Gastroesophageal sphincter (tissue), 4 donors: ENCODE measurements at places on chromosomes 12 and 14.

GRCh38 chr12:127685931-127686330 lies 581.0 kb upstream of the TMEM132C start:
- no peak for ATAC-seq

DNA sequence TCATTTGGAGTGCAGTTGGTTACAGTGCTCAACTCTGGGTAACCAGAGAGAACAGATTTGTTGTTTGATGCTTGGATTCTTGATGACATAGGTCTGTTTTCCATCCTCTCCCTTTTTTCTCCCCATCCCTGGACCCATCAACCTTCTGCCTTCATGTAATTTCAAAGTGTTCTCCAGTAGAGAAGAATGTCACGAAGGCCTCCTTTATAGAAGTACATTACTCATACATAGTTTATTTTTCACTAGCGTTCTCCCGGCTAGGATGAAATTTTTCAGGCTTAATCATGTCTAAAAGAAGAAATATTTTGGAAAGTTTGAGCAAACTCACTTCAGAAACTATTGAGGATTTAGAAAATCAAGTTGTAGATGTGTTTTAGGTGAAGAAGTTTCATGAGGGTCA lies 20.9 kb upstream of the APPL2 start:
- peak; percentile 46 for ATAC-seq

DNA sequence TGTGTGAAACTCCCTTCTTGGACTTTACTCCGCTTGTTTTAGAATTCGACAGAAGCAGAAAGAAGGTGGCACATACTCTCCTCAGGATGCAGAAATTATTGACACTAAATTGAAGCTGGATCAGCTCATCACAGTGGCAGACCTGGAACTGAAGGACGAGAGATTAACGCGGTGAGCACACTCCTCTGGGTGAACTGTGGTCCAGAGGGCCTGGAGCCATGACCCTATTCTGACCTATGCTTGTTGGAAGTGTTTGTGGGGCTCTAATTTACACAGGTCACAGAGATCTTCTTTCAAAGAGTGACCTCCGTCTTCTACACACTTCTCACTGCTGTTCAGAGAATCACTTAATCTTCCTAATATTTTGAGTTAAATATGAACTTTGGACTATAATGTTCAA lies 72.5 kb upstream of the MYF6 start:
- ATAC-seq = no peak

GRCh38 chr14:38121320-38122020 lies 86.2 kb upstream of the SSTR1 start:
- ATAC-seq = no peak

DNA sequence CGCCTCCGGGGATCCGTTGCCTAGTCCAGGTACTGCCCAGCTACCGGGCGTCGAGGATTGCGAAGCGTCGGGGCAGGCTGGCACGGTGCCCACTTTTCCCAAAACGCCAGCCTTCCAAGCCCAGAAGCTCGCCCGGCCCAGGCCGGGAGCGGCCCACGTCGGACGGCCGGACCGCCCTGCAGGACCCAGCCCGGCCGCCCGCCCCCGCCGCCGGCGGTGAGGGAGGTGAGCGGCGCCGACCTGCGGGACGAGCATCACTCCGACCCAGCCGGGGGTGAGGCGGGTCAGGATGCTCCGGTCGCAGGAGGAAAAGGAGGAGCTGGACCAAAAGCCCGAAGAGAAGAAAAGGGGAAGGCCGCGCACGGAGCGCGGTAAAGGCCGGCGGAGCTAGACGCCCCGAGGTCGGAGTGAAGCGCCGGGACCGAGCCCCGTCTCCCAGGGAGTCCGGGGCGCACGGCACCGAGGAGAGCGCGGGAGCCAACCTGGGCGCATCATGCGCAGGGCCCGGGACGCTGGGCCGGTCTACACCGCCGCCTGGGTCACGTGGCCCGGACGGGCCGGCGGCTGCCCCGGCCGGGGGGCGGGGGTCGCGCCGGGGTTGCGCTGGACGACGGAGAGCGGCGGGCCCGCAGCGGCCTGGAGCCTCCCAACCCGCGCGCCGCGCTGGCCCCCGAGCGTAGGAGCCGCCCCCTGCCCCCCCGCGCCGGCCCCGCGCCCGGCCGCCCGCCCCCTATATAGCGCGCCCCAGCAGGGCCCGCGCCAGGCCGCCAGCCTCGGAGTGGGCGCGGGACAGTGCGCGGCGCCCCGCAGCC lies at the start of gene AQP5:
Gene AQP5 (plus strand): TSS at position 762 of the 812 bp plus-strand sequence. CDS start 146 bp downstream, outside the sequence.
- ATAC-seq = peak; percentile 22

GRCh38 chr12:116466536-116466935 lies 92.6 kb upstream of the MAP1LC3B2 start:
- ATAC-seq = no peak

DNA sequence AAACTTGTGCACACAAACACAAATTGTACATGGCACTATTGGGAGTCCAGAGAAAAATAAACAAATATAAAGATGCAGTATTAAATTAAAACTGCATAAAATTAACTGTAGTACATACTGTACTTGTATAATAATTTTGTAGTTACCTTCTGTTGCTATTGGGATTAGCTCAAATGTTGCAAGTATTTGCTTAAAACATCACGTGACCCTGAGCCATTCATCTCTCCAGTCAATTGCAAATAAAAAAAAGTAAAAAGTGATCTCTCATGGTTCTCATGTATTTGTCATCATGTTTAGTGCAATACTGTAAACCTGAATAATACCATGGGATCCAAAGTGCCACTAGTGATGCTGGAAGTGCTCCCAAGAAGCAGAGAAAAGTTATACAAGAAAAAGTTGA lies 88.1 kb upstream of the NAV3 start:
- ATAC-seq = no peak

DNA sequence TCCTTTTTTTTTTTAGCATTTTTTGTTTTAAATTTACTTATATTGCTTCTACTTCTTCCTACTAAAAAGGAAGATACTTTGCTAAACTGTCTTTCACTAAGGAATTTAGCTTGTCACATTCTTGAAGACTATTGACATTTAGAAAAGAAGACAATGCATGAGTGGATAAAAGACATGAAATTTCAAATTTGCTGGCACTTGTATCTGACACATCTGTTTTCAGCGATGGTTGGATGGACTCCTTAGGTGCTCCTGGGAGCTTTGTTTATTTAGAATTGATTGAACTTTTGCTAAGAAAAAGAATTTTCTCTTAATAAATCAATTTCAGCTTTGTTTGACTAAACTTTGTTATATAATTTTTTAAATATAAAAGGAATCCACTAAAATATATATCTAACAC lies 3.3 kb upstream of the KERA start:
- ATAC-seq = no peak

DNA sequence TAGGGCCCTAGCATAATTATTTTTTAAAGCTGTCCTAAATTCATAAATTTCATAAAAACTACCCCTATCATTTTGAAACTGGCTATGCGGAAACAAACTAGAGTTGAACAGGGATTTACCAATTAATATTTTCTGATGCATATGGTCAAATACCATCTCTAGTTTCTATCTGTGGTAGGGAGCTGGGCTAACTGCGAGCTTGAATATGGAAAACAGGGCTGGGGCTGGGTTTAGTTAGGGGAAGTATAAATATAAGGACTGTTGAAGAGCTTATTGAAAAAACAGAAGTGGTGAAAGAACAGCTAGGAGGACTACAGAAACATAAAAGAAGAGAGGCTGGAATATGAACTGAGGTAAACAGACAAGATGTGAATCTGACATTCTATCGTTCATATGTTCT lies 91.8 kb downstream of the SLC38A1 start:
- ATAC-seq = no peak

GRCh38 chr12:27578689-27579372 lies 54.8 kb downstream of the PPFIBP1 start:
- ATAC-seq = peak; percentile 46

- ATAC-seq = peak; percentile 76
Observed at GRCh38 chr12:119229837-119230236, 51.1 kb downstream of the HSPB8 start.

DNA sequence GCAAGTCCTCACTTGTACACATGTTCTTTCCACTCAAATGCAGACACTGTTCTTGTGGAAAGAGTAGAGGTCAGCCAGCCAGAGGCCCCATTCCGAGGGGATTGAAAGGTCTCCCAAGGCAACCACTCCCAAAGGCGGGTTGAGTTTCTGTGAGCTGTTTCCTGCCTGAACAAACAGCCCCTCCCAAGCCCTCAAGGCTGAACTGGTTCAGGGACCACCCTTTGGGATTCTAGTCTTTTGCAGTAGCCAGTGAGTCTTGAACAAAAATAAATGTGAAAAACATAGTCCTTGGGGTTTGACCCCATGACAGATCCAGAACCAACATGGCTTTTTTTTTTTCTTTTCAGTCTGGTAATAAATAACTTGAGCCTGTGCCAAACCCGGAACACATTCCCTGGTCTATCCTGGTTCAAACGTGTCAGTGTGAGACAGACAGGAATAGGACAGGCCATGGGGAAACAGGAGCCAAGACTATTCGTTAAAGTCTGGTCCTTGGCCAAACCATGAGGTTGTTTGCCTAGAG lies 17.6 kb upstream of the STK38L start:
- ATAC-seq = no peak

- no peak for ATAC-seq
Observed at GRCh38 chr12:120690083-120690450, 3.1 kb downstream of the MLEC start.

DNA sequence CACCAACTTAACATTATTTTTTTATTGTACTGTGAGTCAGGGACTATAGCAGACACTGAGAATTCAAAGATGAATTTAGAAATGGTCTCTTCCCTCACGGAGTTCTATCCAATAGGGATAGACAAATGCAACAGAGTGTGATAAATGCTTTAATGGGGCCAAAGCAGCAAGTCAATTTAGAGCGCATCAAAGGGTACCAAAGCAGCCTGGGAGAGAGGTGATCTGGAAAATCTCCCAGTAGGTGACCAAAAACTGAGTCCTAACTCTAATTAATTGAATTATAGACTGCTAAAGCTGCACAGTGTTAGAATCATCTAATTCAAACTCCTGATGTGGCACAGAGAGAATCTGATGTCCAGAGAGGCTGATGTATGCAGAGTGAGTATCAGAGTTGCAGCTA lies 2.6 kb downstream of the LIN7A start:
- ATAC-seq = no peak

DNA sequence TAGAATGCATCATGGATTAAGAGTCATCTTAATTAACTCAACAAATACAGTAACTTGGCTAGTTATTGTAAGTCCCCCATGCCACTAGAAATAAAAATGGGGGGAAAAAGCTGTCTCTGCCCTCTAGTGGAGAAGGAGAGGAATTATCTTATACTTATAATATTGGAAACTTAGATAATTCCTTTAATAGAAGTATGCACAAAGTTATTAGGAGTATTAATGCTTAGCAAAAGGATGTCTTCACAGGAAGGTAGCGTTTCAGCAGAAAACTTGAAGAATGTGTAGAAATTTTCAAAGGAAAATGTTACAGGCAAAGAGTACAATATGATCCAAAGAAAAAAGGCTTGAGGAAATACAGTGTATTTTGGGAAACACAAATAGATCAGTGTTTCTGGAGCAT lies 19.8 kb downstream of the OR5AU1 start:
- no peak for ATAC-seq

- ATAC-seq = no peak
Observed at GRCh38 chr14:73722581-73722980, 8.4 kb upstream of the PNMA1 start.

DNA sequence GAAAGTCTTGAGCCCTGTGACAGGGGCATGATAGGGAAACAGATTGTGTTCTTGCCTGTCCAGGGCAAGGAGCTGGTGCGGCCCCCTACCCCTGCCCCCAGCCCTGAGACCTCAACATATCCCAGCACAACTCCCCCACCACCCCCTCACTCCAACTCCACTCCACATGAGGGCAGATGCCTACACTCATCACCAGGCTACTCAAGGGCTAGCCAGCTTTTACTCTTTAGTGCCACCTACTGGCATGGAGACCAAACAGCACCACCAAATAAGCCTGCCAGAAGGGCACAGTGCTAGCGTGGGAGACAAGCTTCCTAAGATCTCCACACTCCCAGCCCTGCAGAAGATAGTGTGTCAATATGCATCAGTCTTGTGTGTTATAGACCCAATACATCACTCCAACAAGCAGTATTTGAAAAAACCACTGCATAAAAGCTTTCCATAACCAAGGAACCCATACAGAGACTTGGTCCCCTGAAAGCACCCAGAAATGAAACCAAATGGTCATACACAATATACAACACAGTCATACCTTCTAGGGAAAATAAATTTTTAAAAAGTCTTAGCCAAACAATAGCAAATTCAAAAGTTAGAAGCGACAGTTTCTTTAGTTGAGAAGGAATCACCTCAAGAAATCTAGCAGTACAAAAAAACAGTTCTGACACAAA lies 154.4 kb downstream of the KCNK10 start:
- peak; percentile 53 for ATAC-seq

- ATAC-seq = no peak
Observed at GRCh38 chr12:166425-167075, 47.4 kb downstream of the SLC6A12 start.

DNA sequence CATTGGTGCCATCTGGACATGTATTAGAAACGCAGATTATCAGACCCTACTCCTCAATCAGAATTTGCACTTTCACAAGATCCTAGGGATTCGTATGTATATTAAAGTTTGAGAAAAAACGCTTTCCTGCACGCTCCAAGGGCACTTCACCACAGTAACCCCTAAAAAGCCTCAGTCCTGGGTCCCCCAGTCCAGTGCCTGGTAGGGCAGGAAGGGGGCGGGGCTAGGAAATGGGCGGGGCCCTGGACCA lies 369 bp downstream of the DEPDC4 start:
- peak; percentile 86 for ATAC-seq

DNA sequence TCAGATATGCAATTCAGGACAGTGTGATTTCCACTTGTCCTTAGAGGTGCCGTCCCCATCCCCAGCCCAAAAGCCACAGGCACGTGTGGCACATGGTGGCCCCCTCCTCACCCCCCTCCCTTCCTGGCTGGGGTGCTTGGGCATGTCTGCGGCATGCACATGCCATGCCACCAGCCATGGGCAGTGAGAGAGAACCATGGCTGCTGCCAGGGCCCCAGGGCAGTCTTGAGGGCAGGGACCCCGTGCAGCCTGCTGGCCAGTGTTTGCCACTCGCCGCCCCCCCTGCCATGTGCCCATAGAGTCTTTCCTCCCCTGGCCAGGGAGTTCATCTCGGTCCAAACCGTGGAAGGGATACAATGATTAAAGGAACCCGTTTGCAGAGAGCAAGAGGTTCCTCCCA lies 41.5 kb downstream of the TNFAIP2 start:
- ATAC-seq = no peak

GRCh38 chr12:47824198-47824597 lies 4.5 kb upstream of the HDAC7 start:
- ATAC-seq = no peak

GRCh38 chr12:132095520-132096409 lies 48.4 kb downstream of the DDX51 start:
- ATAC-seq = no peak

- no peak for ATAC-seq
Observed at GRCh38 chr14:77125281-77125801, 16.2 kb downstream of the ZDHHC22 start.
